ENCODE measurements at places on chromosomes 3 and 15. TPM values are rescaled to one million over a fixed set of nuclear protein-coding genes. Genes with fewer than 3 reads are reported as not detected.

DNA sequence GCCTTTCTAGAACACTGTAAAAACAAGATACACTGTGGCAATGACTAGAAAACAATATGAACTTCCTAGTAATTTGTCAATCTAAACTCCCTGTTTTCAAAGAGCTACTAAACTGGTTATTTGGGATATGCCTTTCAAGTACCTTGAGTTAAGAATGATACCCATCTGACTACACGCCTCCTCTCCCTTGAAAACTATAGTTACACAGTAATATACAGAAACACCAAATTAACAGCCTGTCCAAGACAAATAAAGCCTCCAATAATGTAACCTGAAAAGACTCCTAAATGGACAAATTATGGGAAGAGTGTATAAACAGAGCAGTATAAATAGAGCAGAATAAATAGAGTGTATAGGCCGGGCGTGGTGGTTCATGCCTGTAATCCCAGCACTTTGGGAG is 70.1 kb downstream of the SMARCC1 start:
- DNase-seq, result no peak

DNA sequence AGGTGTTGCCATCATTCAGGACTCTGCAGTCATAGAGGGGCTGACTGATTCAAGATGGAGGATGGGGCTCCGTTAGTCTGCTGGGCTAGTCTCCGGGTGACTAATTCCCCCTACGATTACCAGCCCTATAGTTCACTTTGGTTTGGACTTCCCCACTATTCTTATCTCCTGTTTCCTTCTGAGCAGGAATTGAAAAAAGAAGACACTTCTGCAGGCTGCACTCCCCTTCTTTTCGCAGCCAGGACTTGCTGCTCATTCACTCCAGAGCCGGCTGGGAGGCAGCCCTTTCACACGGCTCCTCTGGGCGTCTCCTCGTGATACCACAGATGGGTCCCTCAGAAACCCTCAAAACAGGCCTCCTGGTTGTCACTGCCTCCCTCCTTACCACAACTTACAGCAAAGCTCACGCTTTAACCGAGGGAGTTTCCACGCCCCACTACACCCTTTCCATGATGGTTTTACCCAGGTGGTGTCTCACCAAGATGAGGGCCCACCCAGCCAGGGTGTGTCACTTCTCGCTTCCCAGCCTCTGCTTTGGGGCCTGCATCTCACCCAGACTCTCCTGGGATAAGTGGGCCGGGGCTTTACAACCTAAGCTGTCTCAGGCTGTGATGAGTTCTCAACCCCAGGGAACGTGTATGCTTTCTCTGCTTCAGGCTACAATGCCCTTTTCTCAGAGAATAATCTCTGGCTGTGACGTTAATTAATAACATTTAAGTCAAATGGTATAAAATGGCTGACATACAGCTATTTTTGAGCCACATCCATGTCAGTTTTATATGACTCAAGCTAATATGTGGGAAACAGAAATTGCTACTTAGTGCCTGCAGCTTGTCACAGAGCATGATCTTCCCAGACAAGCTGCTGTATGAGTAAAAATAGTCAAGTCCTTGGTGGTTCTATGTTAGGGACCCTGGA is 11.9 kb downstream of the CX3CR1 start:
- DNase-seq, result no peak

Gene FAN1
- 8.6 TPM for polyA plus RNA-seq

DNA sequence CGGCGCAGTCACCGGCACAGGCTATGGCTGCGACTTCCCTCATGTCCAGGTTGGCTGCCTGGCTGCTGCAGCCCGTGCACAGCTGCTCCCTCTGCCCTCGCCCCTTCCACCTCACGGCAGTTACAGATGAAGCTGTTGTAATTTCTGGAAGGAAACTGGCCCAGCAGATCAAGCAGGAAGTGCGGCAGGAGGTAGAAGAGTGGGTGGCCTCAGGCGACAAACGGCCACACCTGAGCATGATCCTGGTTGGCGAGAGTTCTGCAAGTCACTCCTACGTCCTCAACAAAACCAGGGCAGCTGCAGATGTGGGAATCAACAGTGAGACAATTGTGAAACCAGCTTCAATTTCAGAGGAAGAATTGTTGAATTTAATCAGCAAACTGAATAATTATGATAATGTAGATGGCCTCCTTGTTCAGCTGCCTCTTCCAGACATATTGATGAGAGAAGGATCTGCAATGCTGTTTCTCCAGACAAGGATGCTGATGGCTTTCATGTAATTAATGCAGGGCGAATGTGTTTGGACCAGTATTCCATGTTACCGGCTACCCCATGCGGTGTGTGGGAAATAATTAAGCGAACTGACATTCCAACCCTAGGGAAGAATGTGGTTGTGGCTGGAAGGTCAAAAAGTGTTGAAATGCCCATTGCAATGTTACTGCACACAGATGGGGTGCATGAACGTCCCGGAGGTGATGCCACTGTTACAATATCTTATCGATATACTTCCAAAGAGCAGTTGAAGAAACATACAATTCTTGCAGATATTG is 13.2 kb upstream of the GNB4 start:
- no peak for DNase-seq

DNA sequence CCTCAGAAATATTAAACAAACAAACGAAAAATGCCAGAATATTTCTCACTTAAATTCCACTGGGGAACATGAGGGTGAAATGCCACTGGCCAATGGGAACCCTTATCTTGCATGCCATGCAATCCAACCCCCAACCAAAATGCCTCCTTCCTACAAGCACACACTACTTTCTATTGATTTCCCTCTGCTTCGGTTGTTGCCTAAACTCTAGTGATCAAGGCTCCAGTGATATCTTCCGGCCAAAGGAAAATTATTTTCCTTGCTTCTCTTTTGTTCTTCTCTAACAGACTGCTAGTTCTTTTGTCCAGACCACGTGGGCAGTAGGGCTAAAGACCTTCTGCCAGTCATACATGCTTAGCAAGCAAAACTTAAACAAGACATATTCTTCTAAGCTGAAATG is 115.7 kb downstream of the TMCC1 start:
- no peak for DNase-seq

- no peak for DNase-seq
Observed at GRCh38 chr15:96321639-96322535, 8.6 kb upstream of the NR2F2 start.

GRCh38 chr3:146881356-146881755 is 276.2 kb upstream of the PLSCR5 start:
- no peak for DNase-seq

- DNase-seq, result peak; percentile 19
Observed at GRCh38 chr3:126152901-126153694, 27.3 kb downstream of the ALDH1L1 start.

Gene TGM4
- 0.02 TPM for polyA plus RNA-seq

GRCh38 chr3:170007031-170007663 is 30.6 kb upstream of the GPR160 start:
- DNase-seq, result no peak

Gene CKMT1B
- polyA plus RNA-seq, result 91.3 TPM

- no peak for DNase-seq
Observed at GRCh38 chr3:54660714-54661132, 267.1 kb downstream of the LRTM1 start.

Gene ECT2
- polyA plus RNA-seq, result 19.5 TPM

GRCh38 chr3:195876297-195877064 is 31.9 kb downstream of the TNK2 start:
- no peak for DNase-seq

Gene GOLGA8T
- 0.03 TPM for polyA plus RNA-seq

Gene ACAN
- 1.2 TPM for polyA plus RNA-seq

- DNase-seq, result no peak
Observed at GRCh38 chr3:192259661-192260060, 467.7 kb downstream of the FGF12 start.

GRCh38 chr15:59174835-59175831 is 31.5 kb upstream of the LDHAL6B start:
- DNase-seq, result peak; percentile 17

DNA sequence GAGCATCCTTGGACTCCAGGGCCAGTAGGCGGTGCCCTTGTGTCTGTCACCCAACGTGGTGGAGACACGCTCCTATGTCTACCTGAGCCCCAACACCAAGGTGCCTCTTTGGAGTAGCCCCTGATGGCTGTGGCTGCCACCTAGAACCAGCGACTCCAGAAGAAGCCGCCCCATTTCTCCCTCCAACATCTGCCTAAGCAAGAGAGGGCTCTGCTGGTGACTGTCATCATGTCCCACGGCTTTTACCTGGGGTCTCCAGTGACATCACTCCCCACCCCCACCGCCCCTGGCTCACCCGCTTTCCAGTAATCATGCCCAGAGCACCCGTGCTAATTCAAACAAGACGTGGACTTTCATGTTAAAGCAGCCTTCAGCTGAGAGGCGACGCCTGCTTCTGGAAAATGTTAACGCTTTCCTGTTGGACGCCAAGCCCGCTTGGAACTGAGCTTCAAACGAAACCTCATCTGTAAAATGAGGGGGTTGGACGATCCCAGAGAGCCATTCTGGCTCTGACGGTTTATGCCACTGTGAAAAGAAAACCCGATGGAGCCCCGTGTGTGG is 57.0 kb downstream of the ISG20 start:
- DNase-seq, result no peak

DNA sequence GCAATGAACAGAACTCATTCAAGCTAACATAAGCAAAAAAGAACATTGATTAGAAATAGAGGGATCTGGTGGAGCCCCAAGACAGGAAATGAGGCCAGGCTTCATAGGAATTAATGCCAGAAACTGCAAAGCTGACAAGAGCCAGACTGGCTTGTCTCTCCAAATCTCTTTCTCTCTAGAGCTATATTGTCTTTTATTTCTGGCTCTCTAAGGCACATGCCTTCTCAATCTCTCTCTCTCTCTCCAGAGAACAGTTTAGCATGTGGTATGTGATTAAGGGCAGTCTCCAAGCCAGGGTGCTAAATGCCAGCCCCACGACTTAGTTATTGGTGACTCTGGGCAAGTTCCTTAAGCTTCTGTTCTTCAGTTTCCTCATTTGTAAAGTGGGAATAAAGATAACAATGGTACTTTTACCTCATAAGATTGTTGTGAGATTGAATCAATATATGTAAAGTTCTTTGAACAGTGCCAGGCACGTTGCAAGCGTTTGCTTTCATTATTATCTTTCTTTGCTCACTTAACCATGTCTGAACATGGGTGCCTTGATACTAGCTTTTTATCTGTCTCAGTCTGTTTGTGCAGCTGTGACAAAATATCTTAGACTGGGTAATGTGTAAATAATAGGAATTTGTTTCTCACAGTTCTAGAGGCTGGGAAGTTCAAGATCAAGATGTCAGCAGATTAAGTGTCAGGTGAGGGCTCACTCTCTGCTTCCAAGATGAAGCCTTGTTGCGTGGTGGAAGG is 123.2 kb downstream of the BDH1 start:
- DNase-seq, result no peak

DNA sequence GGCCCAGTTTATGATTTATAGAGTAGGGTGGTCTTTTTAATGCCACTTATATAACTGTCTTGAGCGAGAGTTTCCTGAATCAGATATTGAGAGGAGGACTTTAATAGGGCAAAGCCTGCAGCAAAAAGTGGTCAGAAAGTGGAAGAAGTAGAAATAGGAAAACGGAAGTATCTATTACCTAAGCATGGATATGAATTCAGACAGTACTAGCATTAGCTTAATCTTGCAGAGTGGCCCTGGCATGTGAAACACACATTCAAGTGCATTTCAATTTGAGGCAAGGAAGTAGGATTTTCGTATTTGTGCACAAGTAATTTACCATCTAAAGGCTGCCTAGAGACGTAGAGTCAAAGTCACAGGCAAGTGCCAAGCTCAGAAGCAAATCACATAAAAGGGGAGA is 622.3 kb downstream of the DIPK2A start:
- DNase-seq, result no peak

Gene PRKCD
- polyA plus RNA-seq, result 23.9 TPM

DNA sequence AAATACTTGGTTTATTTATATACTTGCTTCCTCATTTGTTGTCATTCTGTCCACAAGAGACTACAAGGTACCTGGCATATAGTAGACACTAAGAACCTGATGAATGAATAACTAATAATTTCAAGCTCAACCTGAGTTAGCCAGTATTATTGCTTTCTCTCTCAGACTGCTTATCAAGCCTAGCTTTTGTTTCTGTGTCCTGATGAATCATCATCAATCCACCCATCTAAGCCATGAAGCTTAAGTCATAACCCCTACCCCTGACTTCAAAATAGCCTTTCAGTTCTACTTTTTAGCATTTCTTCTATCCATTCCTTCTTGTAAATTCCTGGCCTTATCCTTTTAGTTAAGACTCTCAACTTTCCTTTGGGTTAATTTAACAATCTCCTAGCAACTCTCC is 420.8 kb downstream of the EPHA6 start:
- DNase-seq, result no peak

Gene CDC25A
- 22.2 TPM for polyA plus RNA-seq

Gene PLA2G4F
- not detected for polyA plus RNA-seq

Gene FBXO45
- polyA plus RNA-seq, result 5.2 TPM

- no peak for DNase-seq
Observed at GRCh38 chr3:58404396-58404795, 29.2 kb downstream of the PDHB start.

- DNase-seq, result no peak
Observed at GRCh38 chr15:33871980-33872379, 96.3 kb upstream of the CHRM5 start.

Gene LYZL4
- polyA plus RNA-seq, result not detected

Gene SEMA7A
- polyA plus RNA-seq, result 13.4 TPM

Gene SLC28A1
- polyA plus RNA-seq, result 0.03 TPM
